HFF-Myc (cell line): ENCODE measurements at places on chromosomes 7 and 10.

- no peak for DNase-seq
Observed at GRCh38 chr7:137932881-137933269, 69.0 kb downstream of the CREB3L2 start.

- no peak for DNase-seq
Observed at GRCh38 chr7:77830649-77831355, 32.2 kb downstream of the PHTF2 start.

DNA sequence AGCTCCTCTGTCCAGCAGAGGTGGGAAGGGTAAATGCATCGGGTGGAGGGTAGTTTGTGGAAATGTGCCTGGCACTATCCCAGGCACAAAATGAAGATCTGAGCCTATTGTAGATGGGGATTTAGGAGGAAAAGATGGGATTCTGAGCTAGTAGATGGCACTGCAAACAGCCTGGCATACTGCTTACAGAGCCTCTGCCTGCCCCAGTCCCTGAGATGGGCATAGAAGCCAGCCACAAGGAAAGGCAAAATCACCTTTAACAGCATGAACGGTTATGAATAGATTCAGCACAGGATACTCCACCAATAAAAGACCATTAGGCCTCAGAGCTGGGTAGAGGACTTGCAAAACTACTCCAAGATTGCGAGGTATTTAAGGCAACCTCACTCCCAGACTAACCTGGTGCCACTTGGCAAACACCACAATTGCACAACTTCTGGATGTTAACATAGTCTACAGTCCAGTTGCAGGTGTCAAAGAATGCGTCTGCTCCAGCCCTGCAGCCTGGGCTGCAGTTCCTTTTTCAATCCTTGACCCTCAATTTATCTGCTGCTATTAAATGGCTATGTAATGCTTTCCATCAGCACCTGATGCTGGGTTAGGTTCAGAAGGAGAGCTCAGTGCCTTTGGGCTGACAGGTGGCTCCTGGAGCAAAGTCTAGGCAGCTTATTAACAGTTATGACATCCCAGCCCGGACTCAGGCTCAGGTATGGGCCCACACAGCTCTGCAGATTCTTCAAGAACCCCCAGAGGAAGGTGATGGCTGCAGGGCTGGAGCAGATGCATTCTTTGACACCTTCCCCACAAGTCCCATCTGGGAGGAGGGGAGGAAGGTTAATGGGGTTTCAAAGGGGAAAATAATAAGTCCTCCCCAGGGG, 34.0 kb downstream of the CDHR3 start:
- no peak for DNase-seq

- DNase-seq: peak; percentile 92
Observed at GRCh38 chr7:104973909-104974415, 40.0 kb upstream of the KMT2E start.

- DNase-seq: no peak
Observed at GRCh38 chr10:69892406-69892805, 90.7 kb downstream of the COL13A1 start.

- DNase-seq: peak; percentile 44
Observed at GRCh38 chr10:65570143-65571010, 1355.5 kb upstream of the LRRTM3 start.

- no peak for DNase-seq
Observed at GRCh38 chr7:36809510-36809909, 85.2 kb upstream of the AOAH start.

DNA sequence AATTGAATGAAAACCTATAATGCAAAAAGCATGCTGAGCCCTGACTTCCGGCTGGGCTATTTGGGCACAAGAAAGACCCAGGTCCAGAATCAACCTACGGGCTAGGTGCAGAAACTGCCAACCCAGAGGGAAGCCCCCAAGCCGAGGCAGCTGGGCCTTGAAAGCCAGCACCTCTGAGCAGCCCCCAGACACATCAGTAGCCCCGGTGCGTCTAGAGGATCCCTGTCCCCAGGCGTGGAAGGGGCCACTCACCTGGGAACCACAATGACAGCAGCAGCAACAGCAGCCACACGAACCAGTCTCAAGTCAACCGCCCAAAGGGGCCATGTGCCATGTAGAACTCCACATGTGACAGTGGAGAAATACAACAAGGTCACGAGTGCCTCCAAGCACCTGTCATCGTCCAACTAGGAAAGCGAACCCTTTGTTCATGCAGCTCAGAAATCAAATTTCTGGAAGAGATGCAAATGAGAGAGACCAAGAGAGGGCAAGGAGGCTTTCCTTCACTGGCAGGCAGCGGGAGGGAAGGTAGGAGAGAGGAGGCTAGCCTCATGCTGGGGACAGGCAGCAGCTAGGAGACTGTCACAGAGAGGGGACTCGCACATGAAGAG, 57.5 kb upstream of the CHST15 start:
- DNase-seq: no peak

DNA sequence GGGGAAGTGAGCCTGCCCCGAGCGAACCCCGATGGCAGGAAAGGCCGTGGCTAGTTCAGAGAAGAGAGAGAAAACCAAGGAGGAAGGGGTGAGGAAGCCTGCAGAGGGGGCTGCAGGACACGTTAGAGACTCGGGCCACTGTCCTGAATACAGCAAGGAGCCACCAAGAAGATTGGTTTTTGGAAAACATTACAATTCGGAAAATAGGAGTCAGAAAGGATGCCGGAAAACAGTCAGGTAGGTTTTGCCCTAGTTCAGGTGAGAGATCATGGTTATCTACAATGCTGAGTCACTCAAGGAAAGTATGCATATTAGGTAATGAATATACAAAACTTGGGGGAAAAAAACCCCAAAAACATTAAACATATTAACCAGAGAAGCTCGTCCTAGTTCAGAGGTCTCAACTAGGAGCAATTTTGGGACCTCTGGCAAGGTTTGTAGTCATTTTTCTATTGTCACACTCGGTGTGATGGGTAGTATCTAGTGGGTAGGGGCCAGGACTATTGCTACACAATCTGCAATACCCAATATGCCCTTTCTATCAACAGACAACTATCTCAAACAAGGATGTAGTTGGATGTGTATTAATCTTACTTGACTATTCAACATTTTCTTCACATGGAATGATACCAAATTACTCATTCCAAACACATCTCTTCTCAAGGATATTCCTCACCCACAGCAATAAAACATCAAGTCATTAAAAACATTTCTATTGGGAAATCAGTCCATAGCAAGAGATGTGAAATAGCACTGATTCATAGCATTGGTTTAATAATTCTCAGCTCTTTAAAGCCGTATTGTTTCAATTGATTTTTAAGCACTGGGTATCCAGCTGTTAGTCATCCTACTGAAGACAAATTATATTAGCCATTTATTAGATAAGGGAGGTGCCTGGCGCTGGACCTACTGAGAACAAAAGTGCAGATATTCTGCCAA, 74.4 kb upstream of the RSU1 start:
- DNase-seq: no peak

DNA sequence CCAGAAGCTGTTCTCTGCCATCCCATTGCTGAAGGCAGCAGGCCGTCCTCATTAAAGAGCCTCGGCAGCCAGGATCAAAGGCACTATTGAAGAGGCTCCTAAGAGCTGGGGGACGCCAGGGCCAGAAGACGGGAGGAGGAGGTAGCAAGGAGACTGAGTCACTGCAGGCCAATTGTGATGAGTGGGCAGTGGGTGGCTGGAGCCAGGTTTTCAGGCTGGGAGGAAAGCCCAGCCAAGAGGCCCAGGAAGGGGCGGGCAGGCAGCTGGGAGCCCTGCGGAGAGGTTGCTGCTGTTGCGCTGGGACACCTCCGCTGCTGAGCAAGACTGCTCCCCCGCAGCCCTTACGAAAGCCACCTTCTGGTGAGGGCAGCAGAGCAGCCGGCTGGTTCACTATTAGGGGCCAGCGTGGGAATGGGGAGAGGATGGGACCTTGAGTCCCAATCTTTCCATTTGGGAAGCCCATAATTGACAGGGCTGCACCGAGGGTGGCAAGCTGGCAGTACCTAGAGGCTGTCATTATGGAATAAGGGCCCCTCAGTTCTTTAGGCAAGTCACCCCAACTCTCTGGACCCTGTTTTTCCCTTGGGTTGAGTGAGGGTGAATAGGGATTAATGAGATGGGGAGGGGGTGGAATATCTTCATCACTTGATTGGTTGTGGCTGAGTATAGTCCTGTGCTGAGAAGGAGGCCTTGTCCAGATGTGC, 48.4 kb downstream of the UNC5B start:
- DNase-seq: no peak

DNA sequence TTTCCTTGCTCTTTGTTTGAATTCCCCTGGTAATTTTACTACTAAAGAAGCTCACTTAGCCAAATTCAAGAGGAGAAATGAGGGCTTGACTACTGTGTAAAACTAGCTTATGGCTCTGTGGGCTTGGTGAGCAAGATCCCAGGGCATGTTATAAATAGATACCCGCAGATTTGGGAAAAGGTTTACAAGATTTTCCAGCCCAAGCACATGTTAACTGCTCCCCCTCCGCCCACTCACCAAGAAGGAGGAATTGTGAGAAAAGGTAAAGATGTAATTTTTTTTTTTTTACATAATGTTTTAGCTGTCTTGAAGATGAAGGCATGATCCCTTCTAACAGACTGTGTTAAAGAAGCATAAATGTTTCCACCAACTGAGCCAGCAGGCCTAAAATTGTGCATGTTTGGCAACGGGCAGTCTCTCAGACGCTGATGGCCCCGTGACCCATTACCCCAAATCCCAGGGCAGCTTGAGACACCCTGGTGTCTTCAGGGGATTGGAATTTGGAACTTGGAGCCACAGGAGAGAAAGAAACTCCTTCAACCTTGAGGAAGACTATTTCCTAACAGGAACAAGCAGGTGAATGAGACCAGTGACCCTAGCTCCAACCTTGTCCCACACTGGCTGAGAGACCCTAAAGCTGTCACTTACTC, 429.8 kb upstream of the CELF2 start:
- no peak for DNase-seq

- no peak for DNase-seq
Observed at GRCh38 chr10:125344573-125345171, 184.3 kb upstream of the CTBP2 start.

DNA sequence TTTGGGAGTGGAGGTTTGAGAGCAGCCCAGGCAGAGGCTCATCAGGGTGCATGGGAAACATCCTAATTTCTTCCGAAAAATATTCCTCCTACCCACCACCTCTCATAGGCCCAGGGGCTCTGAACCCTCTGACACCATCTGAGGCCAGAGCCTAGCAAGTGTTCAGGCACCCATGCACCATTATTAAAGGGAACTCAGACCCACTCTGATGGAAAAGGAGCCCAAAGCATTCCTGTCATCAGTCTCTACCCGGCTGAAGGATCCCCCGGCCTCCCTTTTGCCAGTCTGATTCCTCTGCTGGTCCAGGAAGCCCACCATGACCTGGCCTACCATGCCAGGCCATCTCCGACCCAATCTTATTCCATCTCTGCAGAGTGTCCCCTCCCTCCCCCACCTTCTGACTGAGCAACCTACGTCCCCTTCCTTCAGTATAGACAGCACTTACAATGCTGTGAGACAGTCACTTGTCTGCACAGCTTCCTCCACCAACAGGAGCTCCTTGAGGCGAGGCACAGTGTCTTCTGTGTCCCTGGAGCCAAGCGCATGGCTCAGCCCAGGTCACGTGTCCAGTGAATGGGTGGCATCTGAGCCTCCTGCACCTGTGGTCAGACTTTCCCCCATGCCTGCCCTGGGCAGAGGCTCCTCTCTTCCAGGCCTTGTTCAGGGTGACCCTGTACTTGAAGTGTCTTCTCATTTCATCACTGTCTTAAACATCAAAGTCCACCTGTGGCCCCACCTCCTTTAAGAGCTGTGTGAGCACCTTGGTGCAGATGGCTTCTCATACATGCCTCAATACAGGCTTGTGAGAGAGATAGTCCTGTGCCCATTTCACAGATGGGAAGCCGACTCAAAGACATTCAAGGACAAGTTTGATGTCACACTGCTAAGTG, 889 bp upstream of the GPR15LG start:
- DNase-seq: no peak

DNA sequence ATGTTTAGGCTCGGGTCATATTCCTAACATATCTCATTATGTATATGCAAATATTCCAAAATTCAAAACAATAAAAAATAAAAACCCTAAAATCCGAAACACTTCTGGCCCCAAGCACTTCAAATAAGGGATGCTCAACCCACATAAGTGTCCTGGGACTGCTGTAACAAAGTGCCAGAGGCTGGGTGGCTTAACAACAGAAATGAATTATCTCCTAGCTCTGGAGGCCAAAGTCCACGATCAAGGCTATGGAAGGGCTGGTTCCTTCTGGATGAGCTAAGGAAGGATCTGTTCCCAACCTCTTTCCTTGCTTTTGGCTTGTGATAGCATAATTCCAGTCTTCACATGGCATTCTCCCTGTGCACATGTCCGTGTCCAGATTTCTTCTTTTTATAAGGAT, 181.6 kb upstream of the NFE2L3 start:
- no peak for DNase-seq

- DNase-seq: no peak
Observed at GRCh38 chr10:9188022-9188810, 1133.7 kb downstream of the GATA3 start.

- no peak for DNase-seq
Observed at GRCh38 chr7:87003872-87004798, 55.3 kb downstream of the ELAPOR2 start.

DNA sequence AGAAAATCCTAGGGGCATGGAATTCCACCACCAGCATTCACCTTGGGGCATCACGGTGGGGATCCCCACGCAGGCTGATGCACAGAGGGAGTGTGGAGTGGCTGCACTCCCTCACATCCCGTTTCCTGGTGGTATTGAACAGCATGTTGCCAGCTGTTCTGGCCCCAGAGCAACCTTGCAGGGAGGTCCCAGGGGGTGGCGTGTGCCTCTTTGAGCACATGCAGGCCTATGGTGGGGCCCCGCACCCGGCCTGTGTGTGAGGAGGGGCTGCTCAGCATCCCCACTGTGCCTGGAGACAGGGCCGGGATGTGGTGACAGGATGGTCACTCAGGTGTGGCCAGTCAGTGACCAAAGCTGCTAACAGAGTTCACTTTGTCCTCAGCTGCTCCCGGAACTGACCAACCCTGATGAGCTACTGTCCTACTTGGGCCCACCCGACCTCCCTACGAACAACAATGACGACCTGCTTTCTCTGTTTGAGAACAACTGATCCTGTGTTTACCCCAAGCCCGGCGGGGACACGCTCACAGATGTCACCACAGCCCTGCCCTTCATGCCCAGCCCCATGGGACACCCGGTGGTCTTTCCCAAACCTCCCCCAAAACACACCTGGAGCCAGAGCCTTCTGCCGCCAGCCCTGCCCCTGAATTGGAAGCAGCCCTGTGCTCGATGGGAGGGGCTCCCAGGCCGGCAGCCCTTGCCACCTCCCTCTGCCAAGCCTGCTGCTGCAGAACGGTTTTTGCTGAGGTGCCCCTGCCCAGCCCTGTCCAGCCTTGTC, 18.7 kb downstream of the ZMIZ2 start:
- no peak for DNase-seq
